Daoy (cell line): ENCODE measurements at places on chromosomes 7 and 10. TPM values are rescaled to one million over a fixed set of nuclear protein-coding genes. Genes with fewer than 3 reads are reported as not detected.

DNA sequence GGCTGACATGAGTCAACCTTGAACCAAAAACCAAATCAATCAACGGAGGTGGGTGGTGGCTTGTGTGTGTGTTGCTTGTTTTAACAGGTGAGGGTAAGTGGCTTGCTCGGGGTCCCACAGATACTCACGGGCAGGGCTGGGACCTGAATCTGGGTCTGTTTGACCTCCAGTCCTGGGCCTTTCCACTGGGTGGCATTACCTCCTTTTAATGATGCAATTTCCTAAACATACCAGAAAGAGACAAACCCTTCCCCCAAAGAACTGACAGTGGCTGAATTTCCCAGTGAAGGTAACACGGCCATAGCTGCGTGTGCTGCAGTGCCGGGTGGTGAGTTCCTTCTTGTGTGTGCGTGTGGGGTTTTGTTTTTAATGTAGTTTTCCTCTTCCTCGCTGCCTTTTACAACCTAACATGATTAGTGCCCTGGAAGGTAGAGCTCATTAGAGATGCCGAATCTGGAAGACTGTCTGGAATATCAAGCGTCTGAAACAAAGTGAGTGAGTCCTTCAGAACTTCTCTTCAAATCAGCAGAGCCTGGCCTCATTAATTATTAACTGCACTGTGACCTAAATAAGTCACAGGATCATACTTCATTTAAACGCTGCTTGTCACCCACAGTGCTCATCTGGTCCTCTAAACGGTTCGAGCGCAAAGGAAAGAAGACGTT lies 166.1 kb upstream of the TCERG1L start:
- DNase-seq: no peak

DNA sequence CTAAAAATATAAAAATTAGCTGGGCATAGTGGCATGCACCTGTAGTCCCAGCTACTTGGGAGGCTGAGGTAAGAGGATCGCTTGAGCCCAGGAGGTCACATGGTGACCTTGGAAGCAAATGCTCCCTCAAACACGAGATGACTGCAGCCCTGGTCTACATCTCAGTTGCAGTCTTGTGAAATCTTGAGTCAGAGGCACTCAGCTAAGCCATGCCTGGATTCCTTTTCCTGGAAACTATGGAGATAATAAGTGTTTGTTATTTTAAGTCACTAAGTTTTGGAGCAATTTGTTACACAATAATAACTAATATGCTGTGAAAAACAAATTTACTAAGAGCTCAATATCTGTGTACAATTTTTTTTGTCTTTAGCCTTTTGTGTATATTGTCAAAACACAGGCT lies 284.3 kb upstream of the KAT6B start:
- DNase-seq: no peak

- DNase-seq: no peak
Observed at GRCh38 chr7:1768832-1769231, 98.8 kb downstream of the ELFN1 start.

DNA sequence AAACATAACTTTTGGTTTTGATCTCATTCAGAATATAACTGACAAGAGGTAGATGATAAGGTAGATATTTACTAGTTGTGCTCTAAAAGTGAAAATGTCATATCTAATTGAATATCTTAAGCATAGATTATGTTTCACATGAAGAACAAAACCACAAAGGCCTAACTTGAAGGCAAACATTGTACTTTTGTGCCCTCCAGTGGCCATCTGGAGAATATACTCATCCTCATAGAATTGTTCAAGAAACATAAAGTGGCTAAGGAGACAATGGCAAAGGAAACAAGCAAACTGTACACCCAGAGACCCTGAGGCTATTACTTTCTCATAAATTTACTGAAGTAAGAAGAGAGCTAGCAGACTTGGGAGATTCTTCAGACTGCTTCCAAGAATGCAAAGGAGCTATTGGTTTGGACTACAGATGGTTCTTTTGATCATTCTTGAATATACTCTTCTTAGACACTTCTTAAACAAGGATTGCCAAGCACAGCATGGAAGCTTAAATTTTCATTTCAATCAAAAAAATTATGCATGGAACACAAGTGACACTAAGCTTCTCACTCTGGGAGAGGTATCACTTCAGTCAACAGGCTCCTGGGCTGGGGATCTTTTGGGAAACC lies 98.2 kb upstream of the DKK1 start:
- DNase-seq: peak; percentile 57

DNA sequence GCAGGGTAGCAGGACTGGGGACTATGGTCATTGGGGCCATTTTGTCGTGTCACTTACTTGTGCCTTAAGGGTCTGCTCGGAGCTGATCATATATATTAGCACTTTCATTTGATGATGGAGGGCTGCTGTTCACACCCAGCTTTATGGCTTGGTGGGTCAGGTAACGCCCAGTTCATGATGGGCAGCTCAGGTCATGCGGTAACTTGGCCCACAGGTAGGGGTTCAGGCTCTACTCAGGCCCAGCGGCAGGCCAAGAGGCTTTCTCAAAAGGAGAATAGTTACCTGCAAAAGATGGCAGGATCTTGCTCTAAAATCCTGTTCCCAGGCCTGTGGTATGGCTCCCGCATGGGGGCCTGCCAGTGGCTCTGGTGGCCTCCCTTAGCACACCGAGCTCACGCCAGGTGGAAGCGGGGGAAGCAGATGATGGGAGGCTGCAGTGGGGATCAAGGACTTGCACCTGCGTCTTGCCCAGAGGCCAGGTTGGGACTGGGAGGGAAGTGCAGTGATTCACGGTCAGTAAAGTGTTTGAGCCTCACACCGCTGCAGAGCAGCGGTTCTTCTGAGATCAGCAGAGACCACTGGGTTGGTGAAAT lies 109.5 kb downstream of the ADCY1 start:
- no peak for DNase-seq

- DNase-seq: no peak
Observed at GRCh38 chr10:8044331-8044907, 10.1 kb upstream of the GATA3 start.

DNA sequence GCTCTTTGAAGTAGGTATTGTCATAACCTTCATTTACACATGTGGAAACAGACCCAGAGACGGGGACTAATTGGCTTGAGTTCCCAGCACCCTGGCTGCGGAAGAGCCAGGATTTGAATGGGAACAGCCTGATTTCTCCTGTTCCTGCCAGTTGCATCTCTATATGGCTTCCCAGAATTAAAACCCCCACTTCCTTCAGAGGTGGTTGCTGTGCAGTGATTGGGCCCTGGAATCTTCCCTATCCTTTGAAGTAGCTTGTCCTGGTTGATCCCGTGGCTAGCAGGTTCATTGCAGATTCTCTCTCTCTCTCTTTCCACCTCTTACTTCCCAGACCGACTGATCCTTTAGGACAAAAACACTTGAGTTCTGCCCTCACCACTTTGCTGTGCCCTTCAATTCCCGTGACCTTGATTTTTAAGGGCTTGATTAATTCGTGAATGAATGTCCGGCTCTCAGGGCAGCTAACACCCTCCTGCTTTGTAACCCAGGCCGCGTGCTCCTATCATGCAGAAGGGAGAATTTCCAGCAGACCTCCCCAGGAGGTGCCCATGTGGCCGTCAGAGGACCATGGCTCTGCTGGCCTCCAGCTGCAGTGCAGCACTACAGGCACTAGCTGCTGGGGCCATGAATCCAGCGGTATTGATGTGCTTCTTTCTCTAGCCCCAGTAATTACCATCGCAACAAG lies 120.6 kb upstream of the AGK start:
- DNase-seq: no peak

GRCh38 chr7:19121977-19122588 lies 4.6 kb upstream of the TWIST1 start:
- peak; percentile 57 for DNase-seq

DNA sequence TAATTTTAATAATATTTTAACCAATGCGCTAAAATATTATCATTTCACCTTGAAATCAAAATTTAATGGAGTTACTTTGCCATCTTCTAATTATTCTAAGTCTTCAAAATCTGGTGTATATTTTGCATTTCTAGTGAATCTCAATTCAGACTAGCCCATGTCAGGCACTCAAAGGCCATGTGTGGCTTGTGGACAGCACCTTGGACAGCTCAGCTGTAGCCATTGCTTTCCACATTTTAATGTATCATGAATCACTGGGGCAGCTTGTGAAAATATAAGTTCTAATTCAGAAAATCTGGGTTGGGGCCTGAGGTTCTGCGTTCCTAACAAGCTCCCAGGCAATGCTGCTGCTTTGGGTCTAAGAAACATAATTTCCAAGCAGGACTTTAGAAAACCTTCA lies 57.2 kb downstream of the MGAM2 start:
- DNase-seq: peak; percentile 16

DNA sequence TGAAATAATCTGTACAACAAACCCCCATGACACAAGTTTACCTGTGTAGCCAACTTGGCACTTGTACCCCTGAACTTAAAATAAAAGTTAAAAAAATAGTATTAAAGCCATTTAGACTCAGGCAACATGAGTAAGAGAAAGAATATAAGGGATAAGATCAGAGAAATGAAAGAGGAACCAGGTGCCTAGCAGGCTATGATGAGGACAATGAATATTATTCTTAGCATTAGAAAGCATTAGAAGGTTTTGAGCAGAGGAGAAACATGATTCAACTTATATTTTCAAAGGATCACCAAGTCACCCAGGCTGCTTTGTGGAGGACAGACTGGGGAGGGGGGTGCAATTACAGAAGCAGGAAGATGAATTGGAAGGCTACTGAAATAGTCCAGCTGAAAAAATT lies 48.1 kb upstream of the TES start:
- DNase-seq: no peak

- no peak for DNase-seq
Observed at GRCh38 chr7:18771834-18772566, 276.5 kb downstream of the HDAC9 start.

Gene LYZL1
- not detected in 2 replicates for total RNA-seq

Gene CPA4
- 85.6 and 98.8 TPM in 2 replicates for total RNA-seq

Gene NPTX2
- total RNA-seq: 4.5 and 8.0 TPM in 2 replicates

GRCh38 chr7:47285860-47286491 lies 295.9 kb downstream of the TNS3 start:
- DNase-seq: no peak

Gene SCD
- 45.2 and 46.5 TPM in 2 replicates for total RNA-seq

DNA sequence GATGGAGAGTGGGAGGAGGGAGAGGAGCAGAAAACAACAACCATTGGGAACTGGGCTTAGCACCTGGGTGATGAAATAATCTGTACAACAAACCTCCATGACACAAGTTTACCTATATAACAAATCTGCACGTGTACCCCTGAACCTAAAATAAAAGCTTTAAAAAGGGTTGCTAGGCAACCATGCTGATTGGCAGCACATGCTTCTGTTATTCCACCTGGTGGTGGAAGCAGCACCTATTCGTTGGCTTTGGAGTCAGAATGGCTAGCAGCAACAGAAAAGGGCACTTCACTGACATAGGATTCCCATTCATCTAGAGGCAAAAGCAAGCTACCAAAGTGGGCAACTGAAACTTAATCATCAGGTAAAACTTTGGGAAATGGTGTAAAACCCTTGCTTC lies 57.1 kb downstream of the RELN start:
- no peak for DNase-seq

DNA sequence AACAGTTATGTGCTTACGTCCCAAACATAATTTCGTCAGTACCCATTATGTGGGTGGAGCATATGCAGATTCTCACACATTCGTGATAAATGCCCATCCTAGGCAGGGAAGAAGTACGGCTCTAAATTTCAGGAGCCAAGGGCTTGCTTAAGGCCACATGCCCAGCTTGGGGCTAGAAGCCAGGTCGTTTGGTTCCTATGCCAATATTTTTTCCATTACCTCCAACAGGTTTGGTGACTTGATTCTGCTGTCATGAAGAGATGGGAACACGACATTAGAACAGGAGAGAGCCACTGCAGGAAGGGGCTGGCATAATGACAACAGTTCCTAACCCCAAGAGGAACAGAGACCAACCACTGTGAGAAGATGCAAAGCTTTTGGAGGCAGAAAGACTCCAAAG lies 85.1 kb downstream of the HIPK2 start:
- DNase-seq: no peak

Gene ZNF722
- not detected in 2 replicates for total RNA-seq

DNA sequence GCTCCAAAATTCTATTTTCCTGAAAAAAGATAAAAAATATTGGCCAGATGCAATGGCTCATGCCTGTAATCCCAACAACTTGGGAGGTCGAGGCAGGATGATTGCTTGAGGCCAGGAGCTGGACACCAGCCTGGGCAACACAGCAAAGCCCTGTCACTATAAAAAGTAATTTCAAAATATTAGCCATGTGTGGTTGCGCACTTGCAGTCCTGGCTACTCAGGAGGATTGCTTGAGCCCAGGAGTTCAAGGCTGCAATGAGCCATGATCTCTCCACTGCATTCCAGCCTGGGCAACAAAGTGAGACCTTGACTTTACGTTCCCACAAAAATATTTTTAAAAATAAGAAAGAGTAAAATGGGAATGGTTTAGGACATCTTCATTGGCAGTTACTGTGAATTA lies 104.1 kb upstream of the AFAP1L2 start:
- DNase-seq: no peak

- no peak for DNase-seq
Observed at GRCh38 chr7:28771906-28772622, 186.1 kb downstream of the TRIL start.

Gene BHLHA15
- not detected in 2 replicates for total RNA-seq

DNA sequence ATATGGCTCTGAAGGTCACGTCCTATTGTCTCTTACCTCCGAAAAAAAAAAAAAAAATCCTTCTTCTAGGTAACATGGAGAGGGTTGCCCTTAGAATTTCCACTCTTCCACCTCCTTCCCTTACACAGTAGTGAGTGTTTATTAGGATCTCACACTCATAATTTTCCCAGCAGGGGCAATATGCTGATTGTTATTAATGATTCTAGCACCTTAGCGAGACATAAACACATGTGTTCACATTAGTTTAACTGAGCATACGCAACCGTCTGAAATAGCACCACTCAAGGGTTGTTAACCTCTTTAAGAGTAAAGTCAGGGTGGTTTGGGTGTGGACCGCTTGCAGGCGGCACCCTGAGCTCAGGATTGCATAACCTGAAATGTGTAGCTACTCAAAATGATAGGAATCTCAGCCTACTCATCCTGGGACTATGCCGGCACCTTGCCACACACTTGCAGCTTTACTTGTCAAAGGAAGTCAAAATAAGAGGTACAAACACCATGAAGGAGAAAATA lies 52.2 kb downstream of the CPEB3 start:
- DNase-seq: peak; percentile 49

GRCh38 chr7:128155100-128155740 lies 85.9 kb upstream of the LEP start:
- peak; percentile 48 for DNase-seq

Gene CNPY1
- total RNA-seq: 1.7 and 2.7 TPM in 2 replicates

DNA sequence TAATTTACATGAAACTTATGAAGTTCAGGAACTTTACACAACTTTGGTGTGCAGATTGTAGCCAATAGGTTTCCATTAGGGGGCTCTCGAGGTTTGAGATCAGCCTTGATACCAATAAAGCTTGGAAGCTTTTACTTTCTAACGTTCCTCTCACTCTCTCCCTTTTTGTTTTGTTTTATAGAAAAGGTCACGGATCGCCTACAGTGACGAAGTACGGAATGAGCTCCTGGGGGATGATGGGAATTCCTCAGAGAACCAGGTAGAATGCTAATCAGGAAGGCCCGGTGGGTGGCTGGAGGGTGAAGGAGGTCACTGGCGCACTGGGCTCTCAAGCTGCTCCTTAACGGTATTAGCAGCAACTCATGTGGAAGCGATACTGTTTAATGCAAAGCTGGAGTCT lies 79.9 kb downstream of the VTI1A start:
- no peak for DNase-seq

Gene HOXA5
- total RNA-seq: 22.6 and 41.1 TPM in 2 replicates

- DNase-seq: no peak
Observed at GRCh38 chr10:124164264-124164663, 70.9 kb upstream of the CHST15 start.

Gene CCL24
- not detected in 2 replicates for total RNA-seq

- no peak for DNase-seq
Observed at GRCh38 chr7:4809091-4809591, 33.7 kb downstream of the AP5Z1 start.

GRCh38 chr7:31883761-31884164 lies 186.4 kb downstream of the PDE1C start:
- peak; percentile 81 for DNase-seq
